ENCODE measurements at places on chromosomes 1 and 21.

GRCh38 chr1:28640766-28641165, 2.1 kb downstream of the TAF12 start:
- no peak for DNase-seq

DNA sequence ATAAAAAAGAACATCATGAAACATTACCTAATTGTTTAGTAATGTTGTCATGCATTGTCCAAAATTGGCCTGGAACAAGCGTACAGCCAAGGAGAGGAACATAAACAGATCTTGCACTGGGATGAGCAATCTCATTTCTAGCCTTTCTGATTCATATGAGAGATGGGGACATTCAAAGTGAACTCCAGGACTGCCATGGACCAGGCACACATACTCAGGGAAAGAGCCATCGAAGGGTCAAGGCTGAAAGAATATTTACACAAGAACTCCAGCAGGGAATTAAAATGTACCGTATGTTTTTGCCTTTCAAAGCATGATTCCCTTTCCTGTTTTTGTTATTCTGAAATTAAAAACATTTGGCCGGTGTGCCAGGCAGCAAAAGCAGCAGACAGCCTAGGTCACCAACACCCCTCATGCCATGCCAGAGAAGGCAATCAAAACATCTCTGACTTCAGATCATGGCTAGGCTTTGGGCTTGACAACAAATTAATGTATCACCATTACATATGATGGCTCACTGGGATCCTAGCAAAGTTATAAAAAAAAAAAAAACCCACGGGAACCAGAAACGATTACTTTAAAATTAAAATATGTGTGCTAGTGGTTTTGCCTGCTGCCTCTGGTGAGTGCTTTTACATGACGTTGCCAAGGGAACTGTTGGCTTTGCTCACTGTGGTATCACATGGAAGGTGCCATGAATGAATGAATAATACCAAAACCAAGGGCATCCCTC, 159.8 kb downstream of the TGFBR3 start:
- DNase-seq, result no peak

GRCh38 chr1:209241487-209241886, 342.0 kb upstream of the CAMK1G start:
- no peak for DNase-seq

DNA sequence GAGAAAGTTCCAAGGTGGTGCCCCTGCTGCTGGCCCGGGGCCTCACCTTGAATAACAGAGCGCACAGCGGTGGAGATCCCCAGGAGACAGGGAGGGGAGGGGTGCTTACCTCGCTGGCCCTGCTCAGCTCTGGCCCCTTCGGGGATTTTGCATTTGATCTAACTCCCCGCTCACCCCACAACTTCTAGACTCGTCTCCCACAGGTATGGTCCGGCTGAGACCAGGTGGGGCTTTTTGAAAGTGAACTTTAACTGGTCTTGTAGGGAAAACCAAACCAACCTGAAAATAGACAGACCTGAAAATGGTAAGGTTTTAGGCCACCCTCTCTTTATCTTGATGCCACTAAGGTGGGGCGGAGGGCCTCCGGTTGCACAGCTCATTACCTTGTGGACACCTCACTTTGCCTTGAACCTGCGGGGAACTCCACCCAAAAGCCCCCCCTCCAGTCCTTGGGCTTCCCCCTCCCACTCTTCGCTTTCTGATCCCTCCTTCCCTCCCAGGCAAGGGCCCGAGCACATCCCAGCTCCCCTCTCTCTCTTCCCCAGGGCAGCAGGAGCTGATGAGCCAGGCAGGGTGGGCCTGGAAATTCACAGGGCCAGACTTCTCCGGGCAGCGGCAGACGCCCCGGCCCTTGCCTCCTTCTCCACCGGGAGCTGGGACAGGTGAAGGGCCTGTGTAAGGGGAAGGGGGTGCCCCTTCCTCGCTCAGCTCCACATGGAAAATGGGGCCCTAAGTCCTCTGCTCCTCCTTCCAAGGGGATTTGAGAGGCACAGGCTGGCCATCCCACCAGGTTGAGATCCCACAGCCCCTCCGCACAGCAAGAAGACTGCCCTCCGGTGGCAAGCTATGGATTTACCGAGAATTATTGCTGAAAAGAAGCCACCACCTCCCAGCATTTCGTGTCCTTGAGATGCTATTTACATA, 16.1 kb downstream of the TNFRSF8 start:
- peak; percentile 79 for DNase-seq

- DNase-seq, result no peak
These were observed 136.6 kb downstream of the LYPLAL1 start for GRCh38 chr1:219310181-219310728.

DNA sequence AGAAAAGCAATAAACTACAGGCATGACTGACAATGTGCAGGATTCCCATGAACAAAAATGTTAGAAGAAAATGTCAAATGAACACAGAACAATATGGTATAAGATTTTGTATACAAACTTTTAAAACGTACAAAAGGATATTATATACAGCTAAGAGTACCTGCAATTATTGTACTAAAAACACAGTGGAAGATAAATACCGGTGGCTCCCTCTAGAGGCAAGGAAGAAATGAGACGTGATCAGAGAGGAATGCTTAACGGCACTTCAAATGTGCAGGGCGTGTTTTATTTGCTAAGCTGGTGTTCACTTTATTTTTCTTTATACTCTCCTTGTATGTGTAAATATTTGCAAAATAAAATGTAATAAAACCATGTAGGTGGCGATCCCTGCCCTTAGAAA, 191.8 kb upstream of the SAMSN1 start:
- no peak for DNase-seq

DNA sequence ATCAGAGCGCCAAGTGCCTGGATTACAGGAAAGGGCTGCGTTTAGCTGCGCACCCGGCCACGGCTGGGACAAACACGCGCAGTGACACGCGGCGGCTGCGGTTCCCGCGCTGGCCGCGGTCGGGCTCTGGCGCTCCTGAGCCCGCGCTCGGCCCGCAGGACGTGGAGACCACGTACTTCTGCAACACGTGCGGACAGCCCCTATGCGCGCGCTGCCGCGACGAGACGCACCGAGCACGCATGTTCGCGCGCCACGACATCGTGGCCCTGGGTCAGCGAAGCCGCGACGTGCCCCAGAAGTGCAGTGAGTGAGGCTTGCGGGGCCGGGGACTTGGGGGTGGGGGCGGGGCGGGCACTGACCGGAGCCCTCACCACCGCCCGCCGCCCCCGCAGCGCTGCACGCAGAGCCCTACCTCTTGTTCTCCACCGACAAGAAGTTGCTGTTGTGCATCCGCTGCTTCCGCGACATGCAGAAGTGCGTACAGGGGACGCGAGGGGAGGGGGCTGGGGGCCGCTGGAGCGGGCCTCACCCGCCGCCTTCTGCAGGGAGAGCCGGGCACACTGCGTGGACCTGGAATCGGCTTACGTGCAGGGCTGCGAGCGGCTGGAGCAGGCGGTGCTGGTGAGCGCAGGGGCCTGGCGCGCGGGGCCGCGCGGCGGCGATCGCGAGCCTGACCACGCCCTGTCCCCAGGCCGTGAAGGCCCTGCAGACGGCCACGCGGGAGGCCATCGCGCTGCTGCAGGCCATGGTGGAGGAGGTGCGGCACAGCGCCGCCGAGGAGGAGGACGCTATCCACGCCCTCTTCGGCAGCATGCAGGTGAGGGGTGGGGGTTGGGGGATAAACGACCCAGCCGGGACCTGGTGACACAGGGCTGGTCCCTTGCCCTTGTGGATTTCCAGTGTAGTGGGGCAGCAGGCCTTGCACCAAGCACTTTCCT, 3.1 kb downstream of the RNF207 start:
- DNase-seq, result no peak

GRCh38 chr1:76425201-76426145, 350.9 kb downstream of the ST6GALNAC3 start:
- DNase-seq, result peak; percentile 60

GRCh38 chr1:15749399-15750291, 7.3 kb downstream of the TMEM82 start:
- DNase-seq, result no peak

DNA sequence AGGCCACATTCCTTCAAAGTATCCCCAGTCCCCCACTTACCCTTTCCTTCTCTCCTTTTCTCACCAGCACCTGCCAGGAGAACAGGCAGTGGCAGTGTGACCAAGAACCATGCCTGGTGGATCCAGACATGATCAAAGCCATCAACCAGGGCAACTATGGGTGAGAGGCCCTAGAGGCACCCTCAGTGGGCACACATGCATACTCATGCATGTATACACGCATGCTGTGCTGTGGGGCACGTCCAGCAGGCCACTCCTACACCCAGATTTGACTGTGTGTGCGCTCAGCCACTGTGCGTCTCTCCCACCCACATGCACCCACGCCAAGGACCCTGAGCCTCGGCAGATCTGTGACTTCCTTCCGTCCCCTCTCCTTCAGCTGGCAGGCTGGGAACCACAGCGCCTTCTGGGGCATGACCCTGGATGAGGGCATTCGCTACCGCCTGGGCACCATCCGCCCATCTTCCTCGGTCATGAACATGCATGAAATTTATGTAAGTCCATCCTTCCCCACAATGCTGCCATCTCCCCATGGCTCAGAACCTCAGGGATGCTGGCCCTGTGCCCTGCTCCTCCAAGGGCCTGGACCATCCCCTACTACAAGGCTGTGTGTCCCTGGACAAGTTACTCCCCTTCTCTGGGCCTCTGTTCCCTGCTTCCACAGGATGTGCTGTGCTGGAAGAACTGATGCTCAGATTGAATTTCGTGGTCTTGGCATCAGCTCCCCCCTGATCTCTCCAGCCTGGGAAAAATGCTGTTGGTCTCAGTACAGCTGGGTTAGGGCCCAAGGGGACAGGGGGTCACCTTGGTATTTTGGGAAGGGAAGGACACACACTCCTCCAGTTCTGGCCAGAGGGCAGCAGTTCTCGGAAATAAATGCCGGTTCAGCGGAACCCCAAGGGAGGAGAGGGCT, 7.0 kb downstream of the TINAGL1 start:
- DNase-seq, result no peak

Measured in GM12864 (cell line).